ENCODE measurements at places on chromosomes 3 and 15.

DNA sequence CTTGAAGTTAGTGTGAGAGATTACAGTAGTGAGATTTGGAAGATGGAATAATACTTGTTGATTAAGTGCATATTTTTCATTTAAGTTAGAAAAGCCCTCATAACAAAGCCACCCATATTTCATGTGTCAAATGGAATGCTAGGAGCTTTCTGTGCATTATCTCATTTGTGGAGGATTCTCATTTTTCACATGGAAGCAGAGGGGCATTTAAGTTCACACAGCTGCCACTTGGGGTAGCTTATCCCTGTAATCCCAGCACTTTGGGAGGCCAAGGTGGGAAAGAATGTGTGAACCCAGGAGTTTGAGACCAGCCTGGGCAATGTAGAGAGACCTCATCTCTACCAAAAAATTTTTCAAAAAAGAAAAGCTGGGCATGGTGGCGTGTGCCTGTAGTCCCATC, 55.2 kb downstream of the RAB7A start:
- no peak for DNase-seq

- no peak for DNase-seq
Measured at GRCh38 chr3:82629937-82630336, 868.5 kb upstream of the GBE1 start.

DNA sequence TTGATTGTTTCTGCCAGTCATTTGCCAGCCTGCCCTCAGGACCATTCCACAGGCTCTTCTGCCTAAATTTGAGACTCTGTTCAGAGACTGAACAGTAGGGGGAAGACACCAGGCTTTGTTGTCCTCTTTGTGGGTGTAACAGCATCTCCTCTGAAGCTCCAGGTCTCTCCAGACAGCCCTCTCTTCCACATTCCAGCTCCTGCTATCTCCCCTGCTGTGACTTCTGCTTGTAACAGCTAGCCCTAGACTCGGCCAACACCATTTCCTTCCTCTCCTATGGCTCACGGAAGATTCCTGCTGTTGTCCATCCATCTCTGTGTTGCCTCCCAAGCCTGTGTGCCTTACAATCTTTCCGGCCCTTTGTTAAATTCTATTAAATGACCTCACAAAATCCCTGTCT, 40.2 kb downstream of the SUCLG2 start:
- no peak for DNase-seq

DNA sequence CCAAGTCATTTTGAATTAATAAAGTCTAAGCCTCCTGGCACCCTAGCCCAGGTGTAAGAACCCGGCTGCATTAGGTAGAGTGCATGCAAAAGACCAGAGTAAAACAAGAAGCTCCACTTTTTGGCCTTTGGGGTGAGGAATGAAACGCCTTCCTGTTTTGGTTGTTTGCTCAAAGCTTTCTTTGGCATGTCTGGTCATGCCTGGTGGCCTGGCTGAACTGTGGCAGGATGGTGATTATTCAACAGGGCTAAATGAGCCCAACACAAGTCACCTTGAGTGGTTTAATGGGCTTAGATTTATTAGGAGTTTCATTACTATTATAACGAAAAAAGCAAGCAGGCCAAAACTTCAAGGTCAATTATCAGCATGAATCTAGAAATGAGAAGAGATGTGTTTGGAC, 40.9 kb upstream of the LDHAL6B start:
- no peak for DNase-seq

DNA sequence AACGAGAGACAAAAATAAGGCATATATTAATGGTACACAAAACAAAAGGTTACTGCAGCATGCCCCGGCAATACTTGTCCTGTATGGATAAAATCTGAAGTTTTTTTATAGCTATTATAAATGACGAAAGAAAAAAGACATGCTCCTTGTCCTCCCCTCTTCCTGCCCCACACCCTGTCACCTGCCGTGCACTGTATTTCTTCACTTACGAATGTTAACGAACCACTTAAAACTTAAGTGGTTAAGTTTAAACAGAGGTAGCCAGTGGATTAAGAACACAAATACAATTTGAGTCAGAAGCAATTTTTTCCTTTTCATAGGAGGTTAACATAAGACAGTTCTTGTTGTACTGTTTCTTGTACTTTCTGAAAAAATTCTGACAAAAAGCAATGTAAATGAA, 799.1 kb upstream of the NECTIN3 start:
- no peak for DNase-seq

GRCh38 chr3:42613462-42613861, 13.0 kb downstream of the NKTR start:
- no peak for DNase-seq

DNA sequence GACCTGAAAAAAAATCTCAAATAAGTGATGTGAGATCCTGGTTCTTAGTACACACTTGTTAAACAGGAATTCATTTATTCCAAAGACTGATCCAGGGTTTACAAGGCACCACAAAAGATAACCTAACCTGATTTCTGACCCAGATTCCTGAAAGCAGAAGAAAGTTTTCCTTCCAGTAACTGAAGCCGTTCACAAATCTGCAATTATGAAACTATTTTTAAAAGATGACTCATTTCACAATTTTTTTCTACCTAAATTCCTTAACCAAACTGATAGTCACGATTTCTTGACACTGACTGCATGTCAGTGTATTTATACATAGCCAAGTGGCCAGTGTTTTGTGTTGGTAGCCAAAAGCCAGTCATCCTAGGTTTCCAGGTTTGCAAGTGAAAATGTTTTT, 17.1 kb downstream of the SLC9A9 start:
- no peak for DNase-seq

DNA sequence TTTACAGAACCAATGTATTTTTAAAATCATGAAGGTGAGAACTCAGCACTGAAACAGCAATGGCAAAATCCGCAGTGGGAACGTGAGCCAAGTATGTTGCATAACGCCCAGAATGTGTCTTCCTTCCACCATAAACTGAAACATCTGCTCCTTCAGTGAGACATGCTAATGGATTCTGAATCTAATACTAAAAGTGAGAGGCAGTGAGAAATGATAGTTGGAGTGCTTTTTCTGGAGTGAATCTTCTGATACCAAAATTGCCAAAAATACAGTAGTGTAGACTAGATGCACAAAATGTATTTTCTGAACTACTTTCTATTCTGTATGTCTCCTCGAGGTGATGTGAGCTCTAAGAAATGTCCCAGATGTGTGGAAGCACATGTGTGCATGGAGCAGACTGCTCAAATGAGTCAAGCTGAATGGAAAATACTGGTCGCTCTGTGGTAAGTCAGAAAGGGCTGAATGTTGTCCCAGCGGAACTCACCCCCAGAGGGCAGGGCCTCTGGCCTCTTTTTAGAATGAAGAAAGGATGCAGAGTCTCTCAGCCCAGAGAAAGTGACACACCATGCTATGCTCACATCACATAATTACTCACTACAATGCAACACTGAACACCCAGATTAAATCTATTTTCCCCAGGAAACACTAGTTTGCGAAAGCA, 73.0 kb downstream of the ATP10A start:
- no peak for DNase-seq

GRCh38 chr3:4401441-4401840, 65.6 kb downstream of the SUMF1 start:
- no peak for DNase-seq

GRCh38 chr3:169218314-169218983, 445.1 kb downstream of the MECOM start:
- peak; percentile 70 for DNase-seq

GRCh38 chr3:23704298-23704697, 101.5 kb upstream of the UBE2E1 start:
- DNase-seq, result no peak

DNA sequence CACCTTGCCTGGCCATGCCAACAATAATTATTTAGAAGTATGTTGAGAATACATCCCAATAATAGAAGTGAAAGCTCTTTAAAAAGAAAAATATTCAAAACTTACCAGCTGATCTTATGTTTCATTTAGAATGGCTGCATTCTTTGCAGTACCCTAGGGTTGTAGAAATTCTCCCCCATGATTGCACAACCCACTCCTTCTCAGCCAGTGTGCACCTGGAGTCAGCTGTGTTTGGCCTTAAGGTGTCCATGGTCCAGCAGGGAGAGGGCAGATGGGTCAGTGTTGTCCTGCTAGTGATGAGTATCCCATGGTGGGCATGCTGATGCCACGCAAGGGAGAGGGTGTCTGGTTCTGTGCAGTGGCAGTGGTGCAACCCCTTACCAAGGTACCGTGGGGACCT, 117.3 kb downstream of the IGF1R start:
- no peak for DNase-seq

DNA sequence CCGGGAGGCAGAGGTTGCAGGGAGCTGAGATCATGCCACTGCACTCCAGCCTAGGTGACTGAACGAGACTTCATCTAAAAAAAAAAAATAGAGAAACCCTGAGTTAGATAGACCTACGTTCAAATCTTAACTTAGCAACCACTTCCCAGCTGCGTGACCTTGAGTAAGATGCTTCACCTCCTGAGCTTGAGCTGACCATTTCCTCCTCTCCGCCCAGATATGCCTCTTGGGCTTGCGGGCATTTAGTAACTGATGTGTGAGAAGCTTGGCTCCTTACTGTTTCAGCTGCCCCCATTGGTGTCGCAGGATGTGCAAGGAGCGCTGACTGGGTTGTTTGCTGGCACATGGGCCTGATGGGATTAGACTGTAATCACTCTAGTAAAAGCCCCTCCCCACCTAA, 26.9 kb upstream of the ATG7 start:
- DNase-seq, result no peak

DNA sequence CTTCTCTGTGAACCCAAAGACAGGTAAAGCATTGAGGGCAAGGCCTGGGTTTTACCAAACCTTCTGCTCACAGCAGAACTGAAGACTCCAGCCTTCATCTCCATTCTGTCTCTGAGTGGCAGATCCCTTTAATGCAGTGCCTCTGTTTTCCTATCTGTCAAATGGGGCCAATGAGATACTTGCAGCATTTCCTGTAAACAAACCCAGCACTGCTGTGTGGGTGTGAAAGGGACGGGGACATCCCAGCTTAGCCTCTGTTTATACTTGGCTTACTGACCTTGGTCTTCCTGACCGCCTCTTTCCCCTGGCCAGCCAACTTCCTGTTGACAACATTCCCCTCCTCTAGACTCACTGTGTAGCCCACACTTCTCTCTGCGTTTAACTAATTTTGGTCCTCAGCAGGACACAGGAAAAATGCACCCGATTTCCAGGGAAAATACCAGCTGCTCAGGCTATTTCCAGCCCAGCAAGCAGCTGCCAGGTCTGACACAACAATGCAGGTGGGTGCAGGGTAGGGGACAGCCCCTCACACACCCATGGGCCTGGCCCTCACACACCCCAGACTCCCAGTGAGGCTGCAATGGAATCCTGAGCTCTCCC, 105.9 kb upstream of the HERC1 start:
- peak; percentile 25 for DNase-seq

GRCh38 chr3:22495791-22496190, 707.3 kb upstream of the UBE2E2 start:
- DNase-seq, result no peak
